ENCODE measurements at places on chromosomes 7 and 10.

GRCh38 chr7:6440381-6440780 lies 7.4 kb downstream of the DAGLB start:
- no peak for DNase-seq

DNA sequence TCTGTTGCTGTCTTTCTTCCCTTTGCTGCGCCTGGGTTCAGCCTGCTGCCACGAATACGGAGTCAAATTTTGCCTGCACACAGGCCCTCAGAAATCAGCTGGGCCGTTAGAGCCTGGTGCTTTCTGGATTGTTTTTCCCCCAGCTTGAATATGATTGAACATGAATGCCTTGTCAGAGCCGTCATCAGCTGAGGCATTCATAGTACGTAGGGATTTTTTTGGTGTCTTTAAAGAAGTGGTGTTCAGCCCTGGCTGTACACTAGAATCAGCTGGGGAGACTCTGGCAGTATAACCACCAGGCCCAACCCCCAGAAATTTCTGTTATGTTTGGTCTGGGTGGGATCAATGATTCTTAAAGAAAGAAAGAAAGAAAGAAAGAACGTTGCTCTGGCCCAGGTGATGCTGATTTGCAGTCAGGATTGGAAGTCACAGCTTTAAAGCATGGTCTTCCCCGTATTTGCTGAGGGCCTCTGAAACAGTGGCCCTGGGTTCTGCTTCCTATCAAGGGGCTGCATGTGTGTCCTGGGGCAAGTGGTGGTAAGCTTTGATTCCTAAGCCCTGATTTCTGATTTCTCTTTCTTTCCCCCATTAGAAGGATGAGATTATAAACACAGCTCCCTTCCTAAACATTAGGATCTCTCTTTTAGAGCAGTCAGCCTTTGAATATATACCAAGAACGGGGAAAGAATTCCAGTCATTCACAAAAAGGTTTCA lies 24.7 kb downstream of the NUB1 start:
- no peak for DNase-seq

DNA sequence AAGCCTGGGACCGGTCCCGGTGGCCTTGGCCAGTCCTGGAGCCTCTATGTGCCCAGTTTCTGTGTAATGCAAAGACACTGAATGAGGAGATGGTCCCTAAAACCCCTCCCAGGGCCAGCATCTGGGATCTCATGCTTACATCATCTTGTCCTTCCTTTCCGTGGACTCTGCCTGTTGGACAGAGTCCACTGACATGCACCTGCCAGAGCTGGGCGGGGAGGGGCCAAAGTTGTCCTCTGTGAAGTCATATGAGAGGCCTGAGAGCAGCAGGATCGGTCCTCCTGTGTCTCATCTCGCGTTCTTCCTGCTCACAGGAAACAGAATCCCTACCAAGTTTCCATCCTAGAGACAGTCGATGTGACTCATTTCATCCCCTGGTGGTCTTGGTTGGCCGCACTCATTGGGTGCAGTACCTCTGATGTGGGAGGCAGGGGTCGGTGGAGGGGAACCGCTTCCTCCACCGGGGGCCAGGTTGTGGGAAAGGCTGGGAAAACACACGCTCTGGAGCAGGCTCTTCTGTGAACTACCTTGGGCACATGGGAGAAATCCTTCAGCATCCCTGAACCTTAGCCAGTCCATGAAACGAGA lies 389.6 kb upstream of the PODXL start:
- no peak for DNase-seq

DNA sequence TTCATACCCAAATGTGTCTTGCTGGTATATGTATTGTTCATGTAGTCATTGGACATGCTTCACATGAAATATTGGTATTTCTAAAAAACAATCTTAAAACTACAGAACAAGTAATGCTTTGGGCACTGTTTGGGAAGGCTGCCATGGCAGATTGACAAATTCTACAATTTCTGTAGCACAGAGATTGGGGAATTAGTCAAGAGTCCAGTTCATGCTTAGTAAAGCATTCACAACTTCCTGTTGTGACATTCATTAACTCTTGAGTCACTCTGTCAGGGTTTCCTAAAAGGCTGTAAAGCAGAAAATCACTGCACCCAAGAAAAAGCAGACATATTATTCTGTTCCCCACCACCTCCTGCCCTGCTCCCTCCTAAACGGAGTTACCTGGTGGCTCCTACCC lies 398.9 kb downstream of the PHTF2 start:
- DNase-seq: no peak

- no peak for DNase-seq
Observed at GRCh38 chr10:71429929-71430328, 33.2 kb downstream of the CDH23 start.

GRCh38 chr7:45658716-45659495 lies 84.7 kb downstream of the ADCY1 start:
- no peak for DNase-seq

DNA sequence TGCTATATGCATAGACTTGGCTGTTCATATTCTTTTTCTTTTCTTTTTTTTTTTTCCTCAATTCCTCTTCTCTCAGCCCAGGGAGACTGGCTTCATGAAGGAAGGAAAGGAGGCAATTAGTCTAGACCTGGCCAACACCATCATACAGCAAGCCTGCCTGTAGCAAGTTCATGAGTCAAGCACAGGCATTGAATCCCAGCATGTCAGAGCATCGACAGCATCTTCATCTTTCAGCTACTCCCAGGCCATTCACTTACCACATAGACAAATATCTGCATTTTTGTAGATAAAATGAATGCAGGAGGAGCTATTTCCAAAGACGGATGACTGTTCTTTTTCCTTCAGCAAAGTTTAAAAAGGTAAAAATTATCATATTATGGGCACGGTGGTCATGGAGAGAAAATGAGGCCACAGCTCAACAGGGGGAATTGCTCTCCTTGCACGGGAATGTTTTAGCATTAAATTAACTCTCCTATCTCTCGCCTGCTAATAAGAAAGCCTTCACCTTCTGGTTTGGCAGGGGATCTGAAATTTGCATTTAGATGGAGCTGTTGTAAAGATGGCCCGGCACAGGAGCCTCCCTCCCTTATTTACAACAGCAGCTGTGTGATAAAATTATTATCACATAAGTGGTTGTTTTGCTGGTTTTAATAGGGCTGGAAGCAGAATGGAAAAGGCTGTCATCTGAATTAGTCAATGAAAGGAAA lies 626.5 kb upstream of the AUTS2 start:
- DNase-seq: no peak

GRCh38 chr10:108421266-108421665 lies 1256.8 kb upstream of the SORCS1 start:
- DNase-seq: no peak

DNA sequence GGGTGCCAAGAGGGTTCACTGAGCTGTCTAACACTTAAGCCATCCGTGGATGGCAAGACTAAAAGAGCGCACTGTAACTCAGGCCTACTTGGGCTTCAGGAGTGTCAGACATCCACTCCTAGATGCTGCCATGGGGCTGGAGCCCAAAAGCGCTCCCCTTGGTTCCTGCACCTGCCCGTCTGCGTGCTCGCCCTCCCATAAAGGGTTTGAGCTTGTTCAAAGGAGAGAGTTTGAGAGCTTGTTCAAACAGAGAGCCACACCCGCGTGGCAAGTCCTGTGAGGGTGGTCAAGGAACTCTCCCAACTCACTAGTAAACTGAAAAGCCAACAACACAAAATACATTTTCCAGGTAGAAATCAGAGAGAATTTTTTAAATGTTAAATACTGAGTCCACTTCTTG lies 256.7 kb downstream of the SEMA3A start:
- no peak for DNase-seq

DNA sequence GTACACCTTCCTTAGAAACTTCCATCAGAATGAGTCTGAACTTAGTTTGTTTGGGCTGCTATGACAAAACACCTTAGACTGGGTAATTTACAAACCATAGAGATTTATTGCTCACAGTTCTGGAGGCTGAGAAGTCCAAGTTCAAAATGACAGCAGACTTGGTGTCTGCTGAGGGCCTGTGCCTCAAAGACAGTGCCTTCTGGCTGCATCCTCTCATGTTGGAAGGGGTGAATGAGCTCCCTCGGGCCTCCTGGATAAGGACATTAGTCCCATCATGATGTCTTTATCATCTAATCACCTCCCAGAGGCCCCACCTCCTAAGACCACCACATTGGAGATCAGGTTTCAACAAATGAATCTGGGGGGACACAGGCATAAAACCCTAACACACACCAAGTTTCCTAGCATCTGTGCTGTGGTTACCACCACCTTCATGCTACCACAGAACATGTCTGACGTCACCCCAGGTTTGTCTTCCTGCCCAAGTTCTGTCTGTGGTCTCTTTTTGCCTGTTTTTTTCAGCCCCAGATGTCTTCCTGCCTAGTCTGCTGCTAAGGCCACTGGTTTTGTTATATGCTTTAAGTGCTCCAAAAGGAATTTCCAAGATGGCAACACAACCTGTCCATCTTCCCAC lies 150.9 kb upstream of the COBL start:
- no peak for DNase-seq

DNA sequence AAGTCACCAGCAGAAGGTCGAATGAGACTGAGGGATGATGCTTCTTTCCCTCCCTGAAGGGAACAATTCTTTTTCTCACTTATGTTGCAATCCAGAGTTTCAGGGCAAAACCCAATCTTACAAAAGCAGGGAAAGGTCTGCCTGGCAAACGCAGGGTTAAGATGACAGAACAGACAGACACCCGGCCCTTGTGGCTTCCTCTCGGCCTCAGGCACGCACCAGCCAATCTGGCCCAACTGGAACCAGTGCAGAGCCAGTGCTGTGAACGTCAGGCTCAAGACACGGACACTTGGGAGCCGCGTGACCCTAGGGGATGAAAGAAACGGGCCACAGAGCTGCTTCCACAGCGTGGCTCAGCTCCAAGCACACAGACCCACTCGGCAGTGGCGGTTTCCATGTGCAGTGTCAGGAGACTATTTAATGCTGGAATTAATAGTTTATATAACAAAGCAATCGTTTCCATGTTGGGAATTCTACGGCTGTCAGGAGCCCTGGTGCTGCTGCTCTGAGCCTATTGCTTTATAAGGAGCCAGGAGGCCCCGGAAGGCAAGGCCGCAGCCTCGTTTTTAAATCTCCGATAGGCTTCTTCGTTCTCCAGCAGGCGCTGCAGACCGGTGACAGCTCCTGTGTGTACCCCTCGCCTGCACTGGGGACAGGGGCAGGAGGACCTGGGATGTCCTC lies 198.4 kb downstream of the DIP2C start:
- no peak for DNase-seq

DNA sequence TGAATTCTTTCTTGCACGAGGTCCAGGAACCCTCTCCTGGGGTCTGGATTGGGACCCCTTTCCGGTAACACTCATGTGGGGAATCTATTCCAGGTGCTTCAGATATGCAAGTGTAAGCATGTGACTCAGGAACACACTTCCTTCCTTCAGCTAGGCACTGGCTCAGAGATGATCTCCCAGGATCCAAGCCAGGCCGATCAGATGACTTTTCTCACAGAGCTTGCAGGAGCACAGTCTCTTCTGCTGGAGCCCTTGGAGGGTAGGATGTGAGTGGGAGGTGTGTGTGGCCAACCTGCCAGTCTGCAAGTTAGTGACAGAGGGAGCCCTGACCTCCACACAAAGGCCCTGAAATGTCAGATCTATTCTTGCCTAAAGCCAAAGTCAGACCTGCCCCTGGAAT lies 108.3 kb downstream of the CPXM2 start:
- no peak for DNase-seq

GRCh38 chr7:92293896-92294590 lies 48.3 kb downstream of the ANKIB1 start:
- DNase-seq: no peak

DNA sequence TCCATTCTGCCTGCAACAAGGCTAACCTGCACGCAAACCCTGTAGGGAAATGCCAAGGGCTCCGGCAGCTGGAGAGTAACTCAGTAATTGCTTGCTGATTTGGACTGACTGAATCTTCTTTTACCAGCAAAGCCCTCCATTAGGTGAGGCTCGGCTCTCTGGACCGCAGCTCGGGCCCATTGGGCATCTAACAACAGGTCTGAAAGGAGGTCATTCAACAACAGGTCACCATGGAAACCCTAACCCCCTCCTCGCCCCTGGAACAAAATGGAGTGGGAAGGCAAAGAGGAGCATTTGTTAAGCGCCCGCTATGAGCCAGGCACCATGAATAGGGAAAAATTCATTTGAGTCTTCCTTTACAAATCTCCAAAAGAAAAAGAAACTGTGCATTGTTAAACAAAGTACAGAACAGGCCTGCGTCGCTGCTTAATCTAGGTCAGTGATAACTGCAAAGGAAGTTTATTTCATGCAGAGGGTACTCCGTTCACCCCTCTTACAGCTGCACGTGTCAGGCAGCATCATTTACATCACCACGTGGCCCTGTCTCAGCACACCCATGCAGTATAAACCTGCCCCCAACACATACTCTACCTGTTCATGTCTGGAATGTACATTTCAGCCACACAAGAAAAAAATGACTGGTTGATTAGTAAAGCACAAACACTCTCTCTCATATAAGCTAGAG lies 248.8 kb upstream of the NEBL start:
- no peak for DNase-seq

GRCh38 chr7:69269806-69270205 lies 328.5 kb upstream of the AUTS2 start:
- no peak for DNase-seq

DNA sequence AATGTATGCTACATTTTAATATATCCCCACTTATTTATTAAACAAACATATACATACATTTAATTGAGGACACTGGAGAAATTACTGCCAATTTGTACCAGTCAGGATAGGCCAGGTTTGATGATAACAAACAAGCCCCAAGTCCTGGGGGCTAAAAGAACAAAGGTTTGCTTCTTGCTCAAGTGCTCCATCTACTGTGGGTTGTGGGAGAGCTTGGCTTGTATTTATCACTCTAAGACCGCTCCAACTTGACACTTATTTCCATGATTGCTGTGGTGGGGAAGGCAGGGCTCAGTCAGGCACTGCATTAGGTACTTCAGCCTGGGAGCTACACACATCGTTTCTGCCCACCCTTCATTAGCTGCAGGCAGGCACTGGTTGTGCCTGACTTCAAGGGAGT lies 136.6 kb upstream of the ZNF32 start:
- DNase-seq: no peak

- DNase-seq: no peak
Observed at GRCh38 chr10:11757454-11757820, 15.3 kb downstream of the ECHDC3 start.

GRCh38 chr7:47418601-47419309 lies 163.2 kb downstream of the TNS3 start:
- no peak for DNase-seq

- DNase-seq: no peak
Observed at GRCh38 chr7:102029616-102030015, 212.2 kb downstream of the CUX1 start.

GRCh38 chr10:71247414-71247705 lies 35.0 kb downstream of the UNC5B start:
- no peak for DNase-seq

DNA sequence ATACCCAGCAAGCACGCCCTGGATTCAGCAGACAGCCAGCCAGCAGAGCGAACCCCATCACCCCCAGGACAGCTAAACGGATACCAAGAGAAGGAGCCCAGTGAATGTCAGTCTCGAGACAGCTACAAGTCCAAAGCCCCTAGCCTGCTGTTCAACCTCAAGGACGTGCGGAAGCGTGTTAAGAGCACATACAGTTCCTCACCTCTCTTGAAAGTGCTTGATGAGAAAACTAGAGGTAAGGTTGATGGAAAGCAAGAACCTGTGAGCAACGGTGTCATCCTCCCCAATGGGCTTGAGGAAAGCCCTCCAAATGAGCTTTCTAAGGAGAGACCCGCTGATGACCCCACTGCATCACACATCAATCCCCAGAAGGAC lies 24.9 kb downstream of the C10orf71 start:
- DNase-seq: no peak

GRCh38 chr10:129945526-129945925 lies 18.5 kb downstream of the EBF3 start:
- DNase-seq: no peak

- DNase-seq: no peak
Observed at GRCh38 chr7:116802746-116803152, 59.6 kb upstream of the CAPZA2 start.
